Right atrium auricular region (tissue), 2 donors: ENCODE measurements at places on chromosomes 2 and 18. TPM values are rescaled to one million over a fixed set of nuclear protein-coding genes. Genes with fewer than 3 reads are reported as not detected.

DNA sequence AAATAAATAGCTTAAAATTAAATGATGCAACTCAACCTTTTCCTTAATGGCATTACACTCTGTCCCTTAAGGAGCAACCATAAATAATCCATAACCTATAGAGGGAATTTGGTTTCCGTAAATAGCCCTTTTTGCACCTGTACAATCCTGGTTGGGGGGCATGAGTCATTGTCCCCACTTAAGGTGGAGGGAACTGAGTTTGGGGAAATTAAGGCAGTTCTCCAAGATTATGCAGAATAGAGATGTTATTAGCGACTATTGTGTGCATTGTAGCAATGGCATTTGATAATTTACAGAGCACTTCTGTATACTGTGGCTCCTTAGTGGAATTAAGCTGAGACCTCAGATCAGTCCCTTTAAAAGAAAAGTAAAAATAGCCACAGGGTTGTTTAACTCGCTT, 6.6 kb downstream of the MYCN start:
- DNase-seq, result no peak

- DNase-seq, result no peak
Measured at GRCh38 chr18:50422286-50422898, 47.5 kb downstream of the SKA1 start.

- DNase-seq, result no peak
Measured at GRCh38 chr2:100260712-100261620, 61.3 kb downstream of the LONRF2 start.

IL36A gene
- not detected for total RNA-seq

SCN2A gene
- 1.0 TPM for total RNA-seq
